ENCODE measurements at places on chromosomes 2 and 18. TPM values are rescaled to one million over a fixed set of nuclear protein-coding genes. Genes with fewer than 3 reads are reported as not detected.

Gene ANKRD36
- total RNA-seq = 3.3 TPM

Gene CFAP65
- total RNA-seq = not detected

Gene TXNDC2
- not detected for total RNA-seq

Gene EN1
- total RNA-seq = not detected

Gene LCT
- total RNA-seq = not detected

Gene TDRD15
- 1.7 TPM for total RNA-seq

Gene NTSR2
- total RNA-seq = not detected

Gene CENPA
- total RNA-seq = 0.41 TPM

DNA sequence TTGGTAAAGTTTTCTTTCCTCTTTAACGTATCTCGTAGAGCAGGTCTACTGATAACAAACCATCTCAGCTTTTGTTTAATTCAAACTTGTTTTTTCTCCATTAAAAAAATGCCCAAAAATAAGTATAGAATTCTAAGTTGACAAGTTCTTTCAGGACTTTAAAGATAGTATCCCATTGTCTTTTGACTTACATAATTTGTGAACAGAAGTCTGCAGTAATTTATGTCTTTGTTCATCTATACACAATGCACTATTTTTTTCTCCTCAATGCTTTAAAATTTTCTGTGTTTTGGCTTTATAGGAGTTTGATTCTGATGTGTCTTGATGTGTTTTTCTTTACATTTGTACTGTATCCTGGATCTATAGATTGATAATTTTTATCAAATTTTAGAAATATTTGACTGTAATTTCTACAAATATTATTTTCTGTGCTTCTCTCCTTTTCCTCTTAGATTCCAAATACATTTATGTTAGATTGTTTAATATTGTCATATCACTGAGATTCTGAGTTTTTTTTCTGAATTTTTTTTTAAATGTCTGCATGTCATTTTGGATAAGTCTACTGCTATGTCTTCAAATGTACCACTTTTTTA lies 143.3 kb downstream of the FTCDNL1 start:
- no peak for DNase-seq

DNA sequence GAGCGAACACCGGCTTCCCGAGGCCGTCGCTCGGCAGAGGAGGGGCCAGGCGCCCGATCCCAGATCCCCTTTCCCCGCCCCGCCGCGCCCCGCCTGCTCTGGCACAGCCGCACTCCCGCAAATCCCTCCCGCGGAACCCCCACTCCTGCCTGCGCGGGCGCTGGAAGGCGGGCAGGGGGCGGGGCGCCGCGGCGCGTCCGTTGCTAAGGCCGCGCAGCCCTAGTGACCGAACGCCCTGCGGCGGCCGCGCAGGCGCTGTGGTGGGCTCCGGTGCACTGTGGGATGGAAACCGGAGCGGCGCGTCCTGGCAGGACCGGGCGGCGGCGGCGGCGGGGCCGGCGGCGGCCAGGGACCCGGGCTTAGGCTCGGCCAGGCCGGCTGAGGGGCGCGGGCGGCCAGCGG lies at the start of gene TRAF3IP1:
Gene TRAF3IP1 (plus strand): TSS at position 273 of the 402 bp plus-strand sequence. CDS start 145 bp downstream, outside the sequence.
- peak; percentile 91 for DNase-seq

DNA sequence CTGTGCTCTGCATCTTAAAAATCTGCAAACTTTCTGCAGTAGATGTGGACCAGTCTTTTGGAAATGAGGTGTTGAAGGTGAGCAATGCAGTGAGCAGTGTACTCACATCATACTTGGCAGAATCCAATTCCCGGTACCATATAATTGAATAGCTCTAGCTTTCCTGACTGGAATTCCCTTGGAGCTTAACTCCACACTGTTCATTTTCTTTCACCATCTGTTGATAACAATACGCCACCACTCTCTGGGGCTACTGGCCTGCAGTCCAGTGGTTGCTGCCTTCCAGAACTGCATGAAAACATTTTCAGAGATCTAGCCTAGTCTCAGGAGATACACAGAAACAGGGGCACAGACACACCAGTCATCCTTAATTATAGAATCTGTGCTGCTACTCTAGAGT lies 820.0 kb upstream of the NXPH2 start:
- no peak for DNase-seq

GRCh38 chr2:136496966-136497365 lies 268.4 kb upstream of the THSD7B start:
- no peak for DNase-seq

DNA sequence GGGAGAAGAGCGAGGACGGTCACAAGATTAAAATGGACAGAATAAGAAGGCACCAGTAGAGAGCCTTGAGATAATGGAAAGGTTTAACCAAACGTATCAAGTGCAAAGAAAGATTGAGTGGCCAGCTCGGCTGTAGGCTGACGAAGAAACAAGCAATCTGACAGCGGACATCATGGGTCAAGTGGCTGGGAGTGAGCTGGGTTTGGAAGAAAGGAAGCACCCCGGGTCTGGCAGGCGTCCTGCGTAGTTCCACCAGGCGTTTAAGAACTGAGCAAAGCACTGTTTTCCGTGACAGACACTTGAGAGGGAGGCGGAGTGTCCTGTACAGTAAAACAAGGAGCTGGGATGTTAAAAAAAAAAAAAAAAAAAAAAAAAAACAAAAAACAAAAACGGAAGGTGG lies 27.1 kb downstream of the DAPL1 start:
- DNase-seq = no peak

DNA sequence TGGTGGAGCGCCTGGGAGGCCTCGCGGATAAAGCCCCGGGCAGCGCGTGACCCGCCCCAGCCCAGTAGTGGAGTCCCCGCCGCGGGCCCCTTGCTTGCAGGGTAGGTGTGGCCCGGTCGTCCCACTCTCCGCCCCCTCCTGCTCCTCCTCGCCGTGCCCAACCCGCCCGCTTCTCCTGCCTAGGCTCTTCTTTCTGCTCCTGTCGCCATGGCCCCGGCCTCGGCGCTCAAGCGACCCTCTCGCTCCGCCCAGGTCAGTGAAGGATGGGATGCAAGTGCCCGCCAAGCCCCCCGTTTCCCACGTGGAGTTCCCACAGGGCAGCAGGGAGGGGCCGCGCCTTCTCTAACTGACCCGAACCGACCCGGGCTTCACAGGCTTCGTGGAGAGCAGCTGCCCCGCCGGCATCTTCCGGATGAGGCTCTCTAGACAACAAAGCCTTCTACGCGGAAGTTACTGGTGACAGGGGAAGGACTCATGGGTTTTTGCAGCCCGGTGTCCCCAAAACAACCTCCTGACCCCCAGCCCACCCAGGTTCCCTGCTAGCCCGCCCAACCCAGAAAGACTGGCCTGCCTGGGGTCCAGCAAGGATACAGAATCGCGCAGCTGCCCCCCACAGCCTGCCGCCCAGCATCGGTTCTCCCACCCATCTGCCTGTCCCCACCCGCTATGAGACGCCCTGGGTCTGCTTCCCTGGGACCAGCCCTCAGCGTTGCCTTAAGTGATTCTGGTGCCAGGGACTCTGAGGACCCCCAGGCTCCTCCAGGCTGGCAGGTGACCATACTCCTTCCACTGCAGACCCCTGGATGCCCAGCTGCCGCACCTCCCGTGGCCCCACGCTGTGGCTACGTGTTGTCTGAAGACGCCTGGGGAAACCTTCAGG lies 32.8 kb downstream of the TTC32 start:
- DNase-seq = no peak

DNA sequence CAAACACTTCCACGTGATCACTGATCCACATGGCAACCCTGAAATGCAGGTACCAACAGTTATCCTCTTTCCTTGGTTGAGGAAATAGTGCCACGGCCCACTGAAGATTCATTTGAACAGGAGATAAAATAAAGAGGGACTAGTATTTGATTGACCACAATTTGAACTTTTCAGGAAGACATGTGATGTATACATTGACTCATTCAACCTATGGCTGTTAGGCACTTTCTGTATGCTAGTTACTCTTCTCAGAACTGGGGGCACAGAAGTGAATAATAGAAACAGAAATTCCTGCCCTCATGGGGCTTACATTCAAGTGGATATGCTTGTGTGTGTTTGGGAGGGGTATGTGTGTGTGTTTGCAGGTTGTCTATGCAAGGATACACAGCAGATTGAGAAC lies 199.6 kb downstream of the PRKCE start:
- no peak for DNase-seq

DNA sequence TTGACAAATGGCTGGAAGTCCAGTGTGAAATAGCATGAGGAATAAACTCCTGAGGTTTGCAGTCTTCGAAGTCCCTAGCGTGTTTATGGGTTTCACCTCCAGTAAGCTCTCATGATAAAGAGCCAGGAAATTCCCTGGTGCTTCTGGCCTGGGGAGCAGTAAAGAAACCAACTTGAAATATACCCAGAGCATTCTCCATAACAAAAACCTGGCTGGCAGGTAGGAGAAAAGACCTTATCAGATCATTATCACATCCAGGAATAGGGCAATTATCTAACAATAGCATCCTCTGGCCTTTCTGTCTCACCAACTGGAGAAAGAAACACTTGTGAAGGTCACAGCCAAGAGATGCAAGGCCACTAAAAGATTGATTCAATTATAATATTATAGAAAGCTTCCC lies 513.6 kb upstream of the LRRTM4 start:
- no peak for DNase-seq
